ENCODE measurements at places on chromosomes 2 and 18. TPM values are rescaled to one million over a fixed set of nuclear protein-coding genes. Genes with fewer than 3 reads are reported as not detected.

Gene PROC
- total RNA-seq, result not detected

Gene UCN
- 11.2 TPM for total RNA-seq

Gene SGPP2
- 3.7 TPM for total RNA-seq

Gene PLCD4
- total RNA-seq, result 1.1 TPM

Gene MC5R
- total RNA-seq, result not detected

Gene GALR1
- total RNA-seq, result 0.34 TPM

Gene NAT8
- total RNA-seq, result not detected

Gene GALNT5
- 2.0 TPM for total RNA-seq

Gene CNDP1
- total RNA-seq, result not detected

Gene DHRS9
- 0.34 TPM for total RNA-seq

Gene EVA1A
- total RNA-seq, result 9.7 TPM

Gene TRABD2A
- total RNA-seq, result not detected

Gene DNER
- 6.0 TPM for total RNA-seq

Gene LBX2
- total RNA-seq, result 1.2 TPM

Gene RAB27B
- total RNA-seq, result 60.2 TPM

Gene FAM110C
- total RNA-seq, result 17.7 TPM

Gene DSC1
- total RNA-seq, result 0.23 TPM

Gene TMEM182
- total RNA-seq, result 4.3 TPM

Gene CCL20
- total RNA-seq, result not detected

Gene RBM44
- total RNA-seq, result 6.0 TPM

Gene GTF2A1L
- 3.6 TPM for total RNA-seq

Gene MRO
- 64.8 TPM for total RNA-seq

Gene SERPINB5
- total RNA-seq, result 17.3 TPM

Gene FN1
- 84.2 TPM for total RNA-seq

Gene RESP18
- total RNA-seq, result not detected

Gene SGO2
- total RNA-seq, result 8.0 TPM

Gene PARD6G
- 18.7 TPM for total RNA-seq

Gene GREB1
- total RNA-seq, result 224 TPM

Gene PAX8
- 1.0 TPM for total RNA-seq

Gene MC2R
- total RNA-seq, result not detected

Gene DPYSL5
- 1.2 TPM for total RNA-seq

Gene CD8B
- 1.1 TPM for total RNA-seq

Gene C2orf92
- 7.0 TPM for total RNA-seq

Gene SERPINB13
- 0.57 TPM for total RNA-seq

Gene DIPK1C
- total RNA-seq, result not detected

Gene ABCG8
- not detected for total RNA-seq

Gene RBKS
- total RNA-seq, result 1.8 TPM

Gene GPR45
- not detected for total RNA-seq

Gene FNDC4
- total RNA-seq, result 24.1 TPM

Gene TUBA3E
- total RNA-seq, result not detected

Gene GAL3ST2
- not detected for total RNA-seq

Gene OTX1
- 2.2 TPM for total RNA-seq

Gene NR4A2
- total RNA-seq, result 4.5 TPM

Gene CYBRD1
- 130 TPM for total RNA-seq

Gene CHAC2
- 1.4 TPM for total RNA-seq

Gene CCDC74B
- 31.2 TPM for total RNA-seq

Gene COL4A4
- 3.0 TPM for total RNA-seq

Gene SLC23A3
- total RNA-seq, result 2.9 TPM

Gene SCN7A
- total RNA-seq, result 6.3 TPM

Gene MAL
- total RNA-seq, result 3.1 TPM

Gene PDE1A
- 4.1 TPM for total RNA-seq

Gene C2orf81
- total RNA-seq, result 6.1 TPM

Gene FHOD3
- 25.1 TPM for total RNA-seq

Gene ST8SIA5
- total RNA-seq, result not detected

Gene NDC80
- 2.7 TPM for total RNA-seq
